ENCODE measurements at places on chromosomes 7 and 10. TPM values are rescaled to one million over a fixed set of nuclear protein-coding genes. Genes with fewer than 3 reads are reported as not detected.

Gene PDE6C
- total RNA-seq, result not detected

Gene TLX1
- not detected for total RNA-seq

Gene ANXA8L1
- not detected for total RNA-seq

Gene GARS1
- total RNA-seq, result 370 TPM

Gene SPDYE16
- total RNA-seq, result 0.12 TPM

Gene PCDH15
- total RNA-seq, result 0.12 TPM

Gene AZGP1
- total RNA-seq, result 0.33 TPM

Gene BICC1
- 23.6 TPM for total RNA-seq

Gene CASP2
- 15.7 TPM for total RNA-seq

Gene SUN3
- total RNA-seq, result not detected

Gene IL6
- 0.55 TPM for total RNA-seq

Gene SHH
- total RNA-seq, result not detected

Gene GRID2IP
- total RNA-seq, result not detected

Gene VAX1
- total RNA-seq, result not detected

Gene CYP3A4
- total RNA-seq, result not detected

Gene ZCWPW1
- 1.4 TPM for total RNA-seq

Gene INPP5A
- total RNA-seq, result 60.0 TPM

Gene CYP2W1
- not detected for total RNA-seq

Gene GLI3
- total RNA-seq, result 3.4 TPM

Gene AQP1
- total RNA-seq, result 0.50 TPM

Gene HOXA6
- total RNA-seq, result 1.7 TPM

Gene C10orf71
- not detected for total RNA-seq

Gene SMO
- 29.2 TPM for total RNA-seq

Gene TEX47
- not detected for total RNA-seq

Gene MSMB
- total RNA-seq, result not detected

Gene ODAD2
- 3.5 TPM for total RNA-seq

Gene TMEM236
- 0.11 TPM for total RNA-seq

Gene TUBGCP2
- 71.4 TPM for total RNA-seq

Gene PHF14
- total RNA-seq, result 28.0 TPM

Gene TYSND1
- total RNA-seq, result 12.1 TPM

Gene PPP1R17
- total RNA-seq, result not detected

Gene CUX1
- 64.9 TPM for total RNA-seq

Gene KLF14
- under 0.01 TPM for total RNA-seq

Gene RBP3
- not detected for total RNA-seq

Gene CHRM2
- 2.2 TPM for total RNA-seq

Gene ICA1
- 1.3 TPM for total RNA-seq

Gene WNT16
- total RNA-seq, result 0.87 TPM

Gene PPP1R9A
- 2.6 TPM for total RNA-seq

Gene OPN4
- not detected for total RNA-seq

Gene BET1
- 66.6 TPM for total RNA-seq

Gene PKD2L1
- under 0.01 TPM for total RNA-seq

Gene CNTNAP2
- under 0.01 TPM for total RNA-seq

Gene VSTM2A
- total RNA-seq, result not detected

Gene AKR1D1
- not detected for total RNA-seq

Gene SLC26A5
- not detected for total RNA-seq

Gene LRIT1
- not detected for total RNA-seq

Gene SHLD2
- total RNA-seq, result 36.5 TPM

Gene CPA4
- 8.2 TPM for total RNA-seq

Gene CPA1
- total RNA-seq, result not detected

Gene C1QL3
- total RNA-seq, result not detected

Gene TYW1B
- total RNA-seq, result 2.5 TPM

Gene PLXNA4
- total RNA-seq, result 1.2 TPM

Gene ZNF804B
- not detected for total RNA-seq

Gene CCDC172
- not detected for total RNA-seq

Gene NAT16
- under 0.01 TPM for total RNA-seq

Gene FANK1
- 3.7 TPM for total RNA-seq

Gene EPO
- not detected for total RNA-seq

Gene LIPA
- 72.5 TPM for total RNA-seq

Data from uterine smooth muscle cell (primary cell).